ENCODE measurements at places on chromosomes 11 and 22.

DNA sequence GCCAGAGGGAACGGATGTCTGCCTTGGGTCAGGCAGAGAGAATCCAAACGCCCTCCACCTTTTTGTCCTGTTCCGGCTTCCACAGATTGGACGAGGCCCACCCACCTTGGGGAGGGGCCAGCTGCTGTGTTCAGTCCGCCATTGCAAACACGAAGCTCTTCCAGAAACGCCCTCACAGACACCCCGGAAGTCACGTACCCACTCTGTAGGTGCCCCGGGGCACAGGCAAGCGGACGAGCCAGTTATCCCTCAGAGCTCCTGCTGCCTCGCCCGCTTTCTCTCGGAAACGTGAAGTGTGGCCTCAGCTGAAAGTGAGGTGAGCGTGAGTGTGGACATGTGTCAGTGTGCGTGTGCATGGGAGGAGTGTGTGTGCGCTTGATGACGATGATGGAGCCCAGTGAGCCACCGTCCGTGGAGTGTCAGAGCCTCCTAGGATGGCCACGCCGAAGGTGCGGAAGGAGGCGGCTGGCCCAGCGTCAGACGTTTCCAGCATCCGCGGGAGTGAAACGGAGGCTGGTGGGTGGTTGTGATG is 869.2 kb downstream of the TBC1D22A start:
- no peak for DNase-seq

- no peak for DNase-seq
Observed at GRCh38 chr22:20724676-20725454, 49.0 kb upstream of the SERPIND1 start.

GRCh38 chr11:117769533-117769932 is 27.5 kb downstream of the DSCAML1 start:
- no peak for DNase-seq

GRCh38 chr22:41009222-41009948 is 58.2 kb downstream of the RBX1 start:
- no peak for DNase-seq

- DNase-seq = no peak
Observed at GRCh38 chr11:38819981-38820380, 2221.9 kb upstream of the RAG2 start.

- no peak for DNase-seq
Observed at GRCh38 chr11:45936511-45937054, 14.1 kb downstream of the LARGE2 start.

DNA sequence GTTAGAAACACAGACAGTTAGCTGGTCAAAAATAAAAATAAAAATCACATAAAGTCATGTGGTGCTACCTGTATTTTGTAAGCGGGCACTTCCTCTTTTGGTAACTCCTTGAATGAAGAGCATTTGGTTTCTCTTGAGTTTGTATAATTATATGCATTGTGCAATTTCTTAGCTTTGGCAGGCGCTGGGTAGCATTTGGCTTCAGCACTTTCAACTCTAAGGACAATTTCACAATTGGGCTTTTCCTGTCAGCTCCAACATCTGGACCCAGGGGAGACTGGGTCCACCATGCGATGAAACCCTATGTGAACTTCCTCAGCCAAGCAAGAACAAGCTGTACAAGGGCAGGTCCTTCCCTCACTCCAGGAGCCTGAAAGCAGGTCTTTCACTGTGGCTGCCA is 169.1 kb downstream of the RRAS2 start:
- DNase-seq = no peak

DNA sequence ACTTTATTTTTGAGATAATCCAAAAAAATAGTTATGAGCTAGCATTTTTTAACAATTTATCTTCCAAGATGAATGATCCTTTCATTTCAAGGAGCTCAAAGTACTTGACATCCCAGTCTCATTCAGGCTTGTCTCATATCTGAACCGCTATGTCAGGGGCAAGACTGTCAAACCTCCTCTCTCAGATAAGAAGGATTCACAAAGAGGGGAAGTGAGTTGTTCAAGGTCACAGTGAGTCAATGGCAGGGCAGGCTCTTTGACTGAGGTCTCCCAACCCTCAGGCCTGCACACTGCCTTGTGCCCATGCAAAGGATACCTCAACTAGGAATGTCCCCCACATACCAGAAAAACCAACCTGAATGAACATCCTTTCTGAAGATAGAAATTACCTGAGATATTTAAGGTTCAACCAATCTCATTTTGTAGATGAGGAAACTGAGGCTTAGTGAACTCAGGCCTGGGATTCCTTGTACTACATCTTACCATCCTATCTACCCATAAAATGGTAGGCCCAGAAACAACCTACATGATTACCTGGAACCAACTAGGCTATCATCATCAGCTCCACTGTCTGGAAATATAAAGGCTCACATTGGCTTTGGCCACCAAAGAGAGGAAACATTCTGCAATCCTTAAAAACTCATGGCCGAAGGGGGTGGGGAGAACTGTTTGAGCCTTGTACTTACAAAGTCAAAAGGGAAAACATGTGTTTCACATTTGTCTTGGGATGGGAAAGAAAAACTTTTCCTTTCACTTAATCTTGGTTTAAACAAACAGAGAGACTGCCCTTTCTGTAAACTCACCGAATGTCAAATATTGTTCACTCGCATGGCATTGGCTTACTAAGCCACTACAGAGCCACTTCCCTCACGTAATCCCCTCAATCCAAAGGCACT is 51.1 kb downstream of the LIF start:
- no peak for DNase-seq

DNA sequence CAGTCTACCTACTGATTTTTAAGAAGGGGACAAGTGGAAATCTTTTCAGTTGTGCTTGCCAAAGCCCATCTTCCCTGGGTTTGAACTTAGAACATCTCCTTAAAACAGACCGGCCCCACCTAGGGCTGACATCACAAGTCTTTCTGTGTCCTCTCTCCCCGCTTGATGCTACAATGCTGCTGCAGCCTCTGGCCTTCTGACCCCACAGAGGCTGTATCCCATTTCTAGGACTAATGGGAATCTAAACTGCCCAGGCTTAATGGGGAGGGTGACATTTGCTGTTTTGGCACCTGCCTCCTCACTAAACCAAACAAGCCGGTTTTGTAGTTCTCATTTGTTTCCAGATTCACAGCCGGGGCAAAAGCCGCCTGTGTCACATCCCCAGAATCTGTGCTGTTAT is 121.3 kb upstream of the CADM1 start:
- no peak for DNase-seq
